ENCODE measurements at places on chromosomes 11 and 22. TPM values are rescaled to one million over a fixed set of nuclear protein-coding genes. Genes with fewer than 3 reads are reported as not detected.

POTEH gene
- total RNA-seq: not detected

MS4A6E gene
- total RNA-seq: not detected

BTBD18 gene
- not detected for total RNA-seq

PRG2 gene
- total RNA-seq: not detected

TIGD3 gene
- total RNA-seq: 0.16 TPM

CD3D gene
- 3.0 TPM for total RNA-seq

SPTBN2 gene
- 1.5 TPM for total RNA-seq

HPX gene
- 17.6 TPM for total RNA-seq

TMEM121B gene
- total RNA-seq: 0.17 TPM

RELT gene
- 37.5 TPM for total RNA-seq

PAMR1 gene
- 1.4 TPM for total RNA-seq

EIF3D gene
- total RNA-seq: 208 TPM

DAGLA gene
- total RNA-seq: 2.4 TPM

APOA1 gene
- total RNA-seq: 0.56 TPM

ETS1 gene
- total RNA-seq: 24.9 TPM

CHRM4 gene
- total RNA-seq: not detected

DEPDC5 gene
- total RNA-seq: 8.9 TPM

HYLS1 gene
- total RNA-seq: 1.8 TPM

BTG4 gene
- not detected for total RNA-seq

OR51B5 gene
- total RNA-seq: not detected

THRSP gene
- not detected for total RNA-seq

TXNRD2 gene
- 18.0 TPM for total RNA-seq

P4HA3 gene
- not detected for total RNA-seq

CCDC81 gene
- 0.22 TPM for total RNA-seq

TRIM29 gene
- 2.9 TPM for total RNA-seq

OR5W2 gene
- not detected for total RNA-seq

MB gene
- 13,121 TPM for total RNA-seq

CREB3L1 gene
- total RNA-seq: 0.69 TPM

MRGPRX4 gene
- not detected for total RNA-seq

C11orf16 gene
- total RNA-seq: not detected

PHF21B gene
- total RNA-seq: not detected

C11orf52 gene
- total RNA-seq: 23.8 TPM

BIK gene
- not detected for total RNA-seq

LRRC55 gene
- total RNA-seq: not detected

CHRNA10 gene
- not detected for total RNA-seq

CRYBB3 gene
- total RNA-seq: not detected

E2F8 gene
- total RNA-seq: 0.78 TPM

SLC6A5 gene
- total RNA-seq: not detected

ZNRD2 gene
- total RNA-seq: 78.8 TPM

DNAJB7 gene
- not detected for total RNA-seq

All from gastrocnemius medialis (tissue), 4 donors.